ENCODE measurements at places on chromosomes 13 and 19.
A peak's percentile ranks its signal among the peaks of the same experiment; 100 is the strongest.

DNA sequence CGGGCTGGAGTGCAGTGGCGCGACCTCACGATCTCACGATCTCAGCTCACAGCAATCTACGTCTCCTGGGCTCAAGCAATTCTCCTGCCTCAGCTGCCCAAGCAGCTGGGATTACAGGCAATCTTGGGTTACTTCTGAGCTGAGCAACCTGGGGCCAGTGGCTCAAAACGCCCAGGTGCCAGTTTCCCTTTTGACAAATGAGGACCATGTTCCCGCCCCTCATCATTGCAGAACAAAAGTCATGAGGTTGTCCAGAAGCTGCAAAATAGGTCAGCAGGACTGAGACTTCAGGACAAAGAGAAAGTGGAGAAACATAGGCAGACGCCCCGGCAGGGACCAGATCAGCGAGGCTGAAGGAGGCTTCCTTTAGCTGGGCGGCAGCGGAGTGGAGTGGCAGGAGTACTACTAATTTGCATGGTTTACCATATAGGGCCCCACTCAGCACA is 3.3 kb upstream of the ADGRE5 start:
- no peak for DNase-seq

DNA sequence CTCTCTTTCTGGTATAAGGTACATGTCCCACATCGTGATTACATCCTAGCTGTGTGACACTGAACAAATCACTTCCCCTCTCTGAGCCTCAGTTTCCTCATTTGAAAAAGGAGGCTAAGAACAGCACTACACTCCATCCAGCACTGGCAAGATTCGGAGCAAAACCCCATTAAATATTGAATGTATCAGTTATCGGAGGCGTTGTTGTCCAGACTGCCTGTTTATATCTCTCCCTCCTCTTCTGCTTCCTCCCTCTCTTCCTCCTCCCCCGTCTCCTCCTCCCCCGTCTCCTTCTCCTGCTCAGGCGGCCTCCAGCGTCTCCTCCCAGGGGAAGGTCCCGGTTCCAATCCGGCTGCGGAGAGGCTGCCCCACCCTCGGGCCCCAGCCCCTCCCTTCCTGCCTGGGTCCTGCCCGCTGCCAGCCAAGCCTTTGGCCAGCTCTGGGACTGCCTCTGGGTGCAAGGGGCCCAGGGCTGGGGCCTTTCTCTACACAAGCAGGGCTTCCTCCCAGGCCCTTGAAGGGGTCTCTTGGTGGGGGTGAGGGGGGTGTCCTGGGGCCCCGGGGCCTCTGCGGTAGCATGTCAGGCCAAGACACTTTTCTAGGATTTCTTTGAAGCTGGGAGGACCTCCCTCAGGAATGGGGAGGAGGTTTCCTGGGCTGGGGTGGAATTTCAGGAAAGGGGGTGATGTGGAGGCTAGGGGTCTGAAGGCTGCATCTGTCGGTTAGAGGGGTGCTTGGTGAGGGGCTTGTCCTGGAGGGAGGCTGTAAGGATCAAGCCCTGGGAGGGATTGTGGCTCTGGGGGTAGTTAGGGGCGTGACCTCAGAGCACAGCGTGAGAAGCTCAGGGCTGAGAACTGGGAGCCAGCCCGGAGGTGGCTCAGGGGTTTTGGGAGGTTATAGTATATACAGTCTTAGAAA is 1.9 kb downstream of the RRAS start:
- DNase-seq: no peak

GRCh38 chr19:2394054-2394441 is 33.3 kb downstream of the TIMM13 start:
- DNase-seq: no peak

GRCh38 chr13:60603049-60603448 is 206.0 kb downstream of the TDRD3 start:
- DNase-seq: no peak

DNA sequence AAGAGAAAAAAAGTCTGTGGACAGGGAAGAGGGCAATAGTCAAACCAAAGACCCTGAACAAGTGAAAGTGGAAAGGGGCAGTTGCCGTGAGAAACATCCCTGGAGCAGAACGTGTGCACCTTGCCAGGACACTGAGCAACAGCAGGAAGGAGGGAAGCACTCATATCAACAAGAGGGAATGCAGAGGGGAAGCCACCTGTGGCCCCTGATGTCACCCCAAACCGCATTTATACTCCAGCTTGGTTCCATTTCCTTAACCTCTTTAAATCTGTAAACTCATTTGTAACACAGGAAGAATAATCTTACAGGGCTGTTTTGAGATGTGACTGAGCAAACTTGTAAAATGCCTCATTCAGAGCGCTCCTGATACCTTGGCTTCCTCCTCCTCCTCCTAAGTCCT is 698.8 kb downstream of the DIAPH3 start:
- no peak for DNase-seq

GRCh38 chr13:85833921-85834320 is 34.7 kb upstream of the SLITRK6 start:
- DNase-seq: peak; percentile 21

- DNase-seq: peak; percentile 22
Observed at GRCh38 chr13:80363890-80364503, 23.1 kb upstream of the SPRY2 start.

- no peak for DNase-seq
Observed at GRCh38 chr13:45224176-45224575, 23.3 kb upstream of the KCTD4 start.

GRCh38 chr13:21608961-21609360 is 5.0 kb upstream of the MICU2 start:
- no peak for DNase-seq

- no peak for DNase-seq
Observed at GRCh38 chr19:49438261-49438660, 3.1 kb downstream of the SLC17A7 start.
